ENCODE measurements at places on chromosomes 16 and 17.

- DNase-seq = no peak
Measured at GRCh38 chr17:77380395-77381184, 239.8 kb downstream of the SEC14L1 start.

DNA sequence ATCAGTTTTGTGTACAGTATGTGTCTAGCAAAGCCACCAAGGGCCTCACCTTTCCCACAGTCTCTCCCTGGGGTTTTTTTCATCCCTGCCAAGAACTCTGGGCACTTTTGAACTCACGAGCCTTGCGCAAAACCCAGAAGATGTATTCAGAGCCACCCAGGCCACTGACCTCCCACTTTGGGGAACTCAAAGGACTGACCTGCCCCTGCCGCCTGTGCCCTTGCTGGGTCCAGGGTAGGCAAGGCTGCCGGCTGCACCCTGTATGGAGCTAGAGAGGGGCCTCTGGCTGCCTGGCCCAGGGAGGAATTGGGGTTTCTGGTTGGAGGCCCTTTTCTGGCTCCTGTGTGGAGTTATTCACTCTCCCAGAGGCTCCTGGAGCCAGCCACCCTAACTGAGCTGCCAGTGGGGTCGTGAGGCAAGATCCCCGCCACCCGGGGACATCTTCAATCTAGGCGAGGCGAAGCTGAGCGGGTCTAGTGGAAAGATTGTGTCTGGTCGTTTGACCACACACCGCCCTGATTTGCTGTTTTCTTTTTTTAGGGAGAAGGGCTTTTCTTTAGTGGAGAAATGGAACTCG is 1.9 kb downstream of the CDK5R1 start:
- DNase-seq = no peak

GRCh38 chr16:86755571-86756006 is 177.2 kb downstream of the FOXL1 start:
- no peak for DNase-seq

GRCh38 chr17:28493460-28493859 is 12.7 kb upstream of the FOXN1 start:
- DNase-seq = no peak

DNA sequence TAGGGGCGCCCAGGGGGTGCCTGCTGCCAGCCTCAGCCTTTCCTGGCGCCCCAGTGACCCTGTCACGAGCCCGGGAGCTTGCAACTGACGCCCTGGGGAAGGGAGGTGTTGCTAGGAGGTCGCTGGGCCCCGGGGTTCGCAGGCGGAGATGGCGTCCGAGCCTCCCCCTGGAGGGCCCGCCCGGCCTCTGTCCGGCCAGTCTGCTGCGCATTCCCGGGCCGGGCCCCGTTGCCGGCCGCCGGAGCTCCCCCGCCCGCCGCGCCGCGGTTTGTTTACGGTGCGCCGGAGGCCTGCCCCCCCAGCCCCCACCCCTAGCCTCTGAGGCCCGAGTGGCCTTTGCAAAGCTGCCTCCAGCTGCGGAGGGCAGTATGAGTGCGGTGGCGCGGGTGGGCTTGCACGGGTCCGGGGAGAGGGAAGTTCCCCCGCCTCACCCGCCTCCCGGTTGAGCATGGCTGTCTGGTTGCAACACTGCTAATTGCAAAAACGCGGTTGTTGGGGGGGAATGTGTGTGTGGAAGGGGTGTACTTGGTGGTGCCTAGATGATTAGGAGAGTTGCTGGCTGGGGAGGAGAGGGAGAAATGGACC is 514 bp downstream of the THRA start:
- no peak for DNase-seq

DNA sequence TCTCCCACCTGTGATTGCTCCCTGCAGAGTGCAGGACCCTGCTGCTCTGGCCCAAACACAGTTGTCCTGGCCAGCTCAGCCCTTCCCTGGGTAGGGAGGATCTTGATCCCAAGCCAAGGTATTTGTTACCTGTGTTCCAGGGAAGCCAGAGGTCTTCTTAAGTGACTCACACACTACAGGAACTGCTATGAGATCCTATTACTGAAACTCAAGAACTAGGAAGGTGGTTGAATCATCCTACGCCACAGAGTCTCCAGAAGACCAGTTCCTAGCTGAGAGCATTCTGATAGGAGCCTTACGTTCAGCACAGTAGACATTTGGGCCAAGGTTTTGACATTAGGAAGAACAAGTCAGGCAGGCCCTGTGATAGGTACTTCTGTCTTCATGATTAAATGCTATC is 12.0 kb downstream of the CHST6 start:
- no peak for DNase-seq
